ENCODE measurements at places on chromosomes 4 and X. TPM values are rescaled to one million over a fixed set of nuclear protein-coding genes. Genes with fewer than 3 reads are reported as not detected.
A peak's percentile ranks its signal among the peaks of the same experiment; 100 is the strongest.

The MSX1 gene
- total RNA-seq, result 22.8 TPM

- no peak overlapping the region for H3K4me3 ChIP-seq
- H3K27me3 ChIP-seq, result no peaks in the 10 kb centered on the region
- H3K27ac ChIP-seq, result no peak overlapping the region
- no peaks in the 10 kb centered on the region for H3K4me1 ChIP-seq
Observed at GRCh38 chrX:10087391-10087790, 69.4 kb upstream of the CLCN4 start.

DNA sequence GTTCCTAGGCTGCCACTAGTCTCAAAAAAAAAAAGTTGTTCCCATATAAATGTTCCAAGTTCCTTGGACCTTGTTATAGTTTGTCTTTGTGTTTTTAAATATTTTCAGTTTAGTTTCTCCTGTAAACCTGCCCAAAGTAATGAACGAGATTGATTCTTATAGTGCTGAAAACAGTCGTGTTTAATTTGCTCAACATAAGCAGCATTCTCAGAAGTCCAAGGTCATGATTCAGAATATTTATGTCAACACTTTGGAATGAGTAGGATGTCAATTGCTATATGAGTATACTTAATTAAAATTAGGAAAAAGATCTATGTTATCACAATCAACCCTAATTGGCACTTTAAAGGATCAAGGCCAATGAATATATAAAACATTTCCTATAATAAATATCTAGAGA is 510.9 kb downstream of the PPP4R3C start:
- DNase-seq, result no peak
- H3K27me3 ChIP-seq, result no peaks in the 10 kb centered on the region
- no peaks in the 10 kb centered on the region for H3K4me1 ChIP-seq
- H3K4me3 ChIP-seq, result no peak overlapping the region
- no peaks in the 10 kb centered on the region for H3K36me3 ChIP-seq
- no peak overlapping the region for H3K27ac ChIP-seq

- H3K4me3 ChIP-seq, result no peak overlapping the region
- DNase-seq, result no peak
- no peak overlapping the region for H3K27ac ChIP-seq
- no peaks in the 10 kb centered on the region for H3K27me3 ChIP-seq
- no peaks in the 10 kb centered on the region for H3K36me3 ChIP-seq
Observed at GRCh38 chrX:44072631-44073030, 99.4 kb upstream of the NDP start.

DNA sequence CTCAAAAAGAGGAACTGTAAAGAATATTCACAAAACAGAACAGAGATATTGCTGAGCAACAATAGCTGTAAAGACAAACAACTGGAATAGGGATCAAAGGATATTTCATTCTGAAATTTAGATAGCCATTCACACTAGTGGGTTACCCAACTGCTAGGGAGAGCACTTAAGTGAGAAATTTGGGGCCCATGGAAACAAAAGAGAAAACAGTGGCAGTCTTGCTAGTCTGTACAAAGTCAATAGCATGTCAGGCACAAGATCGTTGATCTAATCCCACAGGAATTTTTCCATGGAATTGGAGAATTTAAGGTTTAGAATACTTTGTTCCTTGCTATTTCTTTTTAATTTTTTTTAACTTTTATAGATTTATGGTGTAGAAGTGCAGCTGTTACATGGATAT is 467.0 kb downstream of the PCDH18 start:
- no peaks in the 10 kb centered on the region for H3K27me3 ChIP-seq
- H3K4me3 ChIP-seq, result no peak overlapping the region
- DNase-seq, result no peak
- no peaks in the 10 kb centered on the region for H3K4me1 ChIP-seq
- no peaks in the 10 kb centered on the region for H3K36me3 ChIP-seq
- no peak overlapping the region for H3K27ac ChIP-seq

The NUDT10 gene
- 3.8 TPM for total RNA-seq

DNA sequence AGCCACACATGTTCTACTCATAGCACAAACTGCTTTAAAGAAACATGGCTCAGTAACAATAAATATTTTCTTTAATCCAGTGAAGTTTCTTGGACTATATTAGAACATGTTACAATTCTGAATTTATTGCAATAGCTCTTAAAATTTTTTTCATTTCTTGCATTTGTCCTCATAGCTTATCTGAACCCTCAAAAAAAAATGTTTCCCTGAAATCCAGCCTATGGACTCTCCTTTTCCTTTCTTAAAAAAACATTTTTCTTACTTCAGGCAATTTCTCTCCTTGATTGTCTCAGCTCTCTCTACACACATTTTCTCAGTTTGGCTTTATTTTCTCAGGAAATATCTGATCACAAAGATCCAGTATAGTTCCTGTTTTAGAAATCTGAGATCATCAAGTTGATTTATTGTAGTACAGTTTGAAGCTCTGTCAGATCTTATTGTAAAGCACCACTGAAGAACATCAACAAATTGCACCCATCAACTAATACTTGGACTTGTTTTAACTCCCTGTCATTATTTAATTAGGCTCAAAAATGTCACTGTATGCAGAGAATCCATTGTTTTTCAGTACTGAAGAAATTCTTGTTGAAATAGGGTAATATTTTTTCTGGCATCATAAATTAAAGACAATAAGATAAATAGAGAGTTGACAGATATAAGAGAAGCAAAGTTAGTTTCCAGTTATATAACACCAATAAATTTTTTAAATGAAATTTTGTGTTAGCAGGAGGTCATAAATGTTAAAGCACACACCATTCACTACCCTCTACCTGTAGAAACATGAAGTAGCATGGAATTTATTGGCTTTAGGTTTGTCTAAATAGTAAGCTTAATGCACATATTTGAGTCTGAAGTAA is 317.7 kb downstream of the ARHGAP24 start:
- H3K27ac ChIP-seq, result peak overlapping the region; percentile 72
- no peaks in the 10 kb centered on the region for H3K4me1 ChIP-seq
- H3K36me3 ChIP-seq, result no peaks in the 10 kb centered on the region
- H3K4me3 ChIP-seq, result no peak overlapping the region

The ARMCX4 gene
- 27.8 TPM for total RNA-seq

The XPNPEP2 gene
- 4.4 TPM for total RNA-seq

DNA sequence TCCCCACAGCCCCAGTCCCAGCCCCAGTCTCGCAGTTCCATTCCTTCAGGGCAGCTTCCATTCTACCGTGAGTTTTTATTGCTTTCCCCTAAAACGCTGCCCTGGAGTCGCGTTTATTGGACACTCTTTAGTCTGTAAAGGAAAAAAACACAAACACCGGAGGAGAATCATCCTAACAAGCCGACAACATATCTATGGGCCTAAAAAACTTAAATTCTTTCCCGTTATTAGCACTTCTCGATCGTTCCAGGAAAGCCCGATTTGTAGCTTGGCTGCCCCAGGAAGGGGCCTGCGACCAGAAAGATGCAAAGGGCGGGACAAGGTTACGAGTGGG is 178.5 kb downstream of the CBR4 start:
- H3K4me3 ChIP-seq, result peak overlapping the region; percentile 98
- H3K27me3 ChIP-seq, result no peaks in the 10 kb centered on the region
- no peak for DNase-seq
- H3K4me1 ChIP-seq, result no peaks in the 10 kb centered on the region
- H3K27ac ChIP-seq, result peak overlapping the region; percentile 98
- no peaks in the 10 kb centered on the region for H3K36me3 ChIP-seq

- no peak overlapping the region for H3K4me3 ChIP-seq
- H3K27me3 ChIP-seq, result no peaks in the 10 kb centered on the region
- H3K36me3 ChIP-seq, result no peaks in the 10 kb centered on the region
- no peaks in the 10 kb centered on the region for H3K4me1 ChIP-seq
Observed at GRCh38 chr4:8607603-8608481, 15.3 kb downstream of the CPZ start.

GRCh38 chrX:19863212-19863856 is 24.1 kb downstream of the SH3KBP1 start:
- no peaks in the 10 kb centered on the region for H3K4me1 ChIP-seq
- no peaks in the 10 kb centered on the region for H3K27me3 ChIP-seq
- H3K36me3 ChIP-seq, result no peaks in the 10 kb centered on the region
- no peak overlapping the region for H3K4me3 ChIP-seq

The CXorf49 gene
- not detected for total RNA-seq

The UGT2B15 gene
- total RNA-seq, result not detected

DNA sequence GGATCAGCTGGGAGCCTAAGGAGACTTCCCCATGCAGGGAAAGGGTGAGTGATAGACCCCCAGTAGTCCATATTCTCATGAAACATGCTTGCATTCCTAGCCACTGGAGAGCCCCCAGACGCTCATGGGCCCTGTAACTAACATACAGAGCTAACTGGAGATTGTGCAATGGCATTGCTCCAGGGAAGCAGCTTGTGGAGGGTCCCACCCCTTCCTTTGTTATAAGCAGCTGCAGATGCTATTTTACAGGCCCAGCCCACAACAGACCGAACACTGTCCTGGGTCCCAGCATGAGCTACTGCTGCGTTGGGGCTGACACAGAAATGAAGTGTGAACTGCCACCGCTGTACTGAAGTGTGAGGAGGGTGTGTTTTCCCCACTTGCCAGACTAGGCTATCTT is 1465.7 kb upstream of the DIAPH2 start:
- no peak for DNase-seq
- no peaks in the 10 kb centered on the region for H3K27me3 ChIP-seq
- H3K36me3 ChIP-seq, result no peaks in the 10 kb centered on the region
- H3K27ac ChIP-seq, result no peak overlapping the region
- H3K4me1 ChIP-seq, result no peaks in the 10 kb centered on the region

GRCh38 chr4:2939383-2940243 is 23.6 kb downstream of the NOP14 start:
- H3K4me3 ChIP-seq, result no peak overlapping the region
- no peaks in the 10 kb centered on the region for H3K36me3 ChIP-seq
- no peaks in the 10 kb centered on the region for H3K4me1 ChIP-seq
- DNase-seq, result no peak

- H3K4me3 ChIP-seq, result no peak overlapping the region
- DNase-seq, result no peak
- H3K36me3 ChIP-seq, result no peaks in the 10 kb centered on the region
- H3K27ac ChIP-seq, result no peak overlapping the region
- H3K4me1 ChIP-seq, result no peaks in the 10 kb centered on the region
Observed at GRCh38 chrX:37879692-37880091, 32.3 kb upstream of the DYNLT3 start.

DNA sequence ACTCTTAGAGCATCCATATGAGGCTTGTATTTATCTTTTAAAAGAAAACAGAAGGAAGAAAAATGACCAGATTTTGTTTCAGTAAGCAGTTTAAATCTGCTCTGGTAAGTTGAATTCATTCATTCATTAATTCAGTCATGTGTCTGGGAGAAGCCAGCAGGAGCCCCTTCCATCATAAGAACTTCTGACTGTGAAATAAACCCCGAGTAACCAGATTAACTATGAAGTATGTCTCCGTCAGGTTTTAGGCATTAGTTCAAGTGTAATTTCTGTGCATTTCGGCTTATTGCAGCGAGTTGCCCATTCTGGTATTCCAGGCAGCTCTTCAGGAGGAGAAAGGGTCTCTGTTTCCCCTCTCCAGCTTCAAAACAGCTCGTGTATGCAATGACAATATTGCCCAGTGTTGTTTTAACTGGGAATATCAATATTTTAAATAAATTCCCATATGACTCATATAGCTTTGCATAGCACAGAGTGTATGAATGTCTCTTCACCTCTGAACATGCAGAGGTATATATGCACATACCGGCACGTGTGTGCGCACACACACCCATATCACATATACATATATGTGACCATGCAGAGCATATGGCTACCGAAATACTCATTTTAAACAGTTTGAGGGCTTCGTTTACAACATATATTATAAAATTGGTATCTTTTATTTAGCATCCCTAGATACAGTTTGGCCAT is 255.3 kb downstream of the BCOR start:
- H3K4me3 ChIP-seq, result no peak overlapping the region
- H3K4me1 ChIP-seq, result no peaks in the 10 kb centered on the region
- no peaks in the 10 kb centered on the region for H3K27me3 ChIP-seq
- H3K36me3 ChIP-seq, result no peaks in the 10 kb centered on the region
- H3K27ac ChIP-seq, result no peak overlapping the region
- no peak for DNase-seq

- DNase-seq, result no peak
- H3K4me1 ChIP-seq, result no peaks in the 10 kb centered on the region
- no peak overlapping the region for H3K27ac ChIP-seq
- H3K36me3 ChIP-seq, result no peaks in the 10 kb centered on the region
- no peaks in the 10 kb centered on the region for H3K27me3 ChIP-seq
- H3K4me3 ChIP-seq, result no peak overlapping the region
Observed at GRCh38 chr4:60223208-60223923, 976.8 kb upstream of the ADGRL3 start.

GRCh38 chr4:26484032-26484515 is 6.2 kb downstream of the CCKAR start:
- H3K4me3 ChIP-seq, result no peak overlapping the region
- H3K27ac ChIP-seq, result peak overlapping the region; percentile 85
- no peaks in the 10 kb centered on the region for H3K4me1 ChIP-seq
- H3K36me3 ChIP-seq, result no peaks in the 10 kb centered on the region

DNA sequence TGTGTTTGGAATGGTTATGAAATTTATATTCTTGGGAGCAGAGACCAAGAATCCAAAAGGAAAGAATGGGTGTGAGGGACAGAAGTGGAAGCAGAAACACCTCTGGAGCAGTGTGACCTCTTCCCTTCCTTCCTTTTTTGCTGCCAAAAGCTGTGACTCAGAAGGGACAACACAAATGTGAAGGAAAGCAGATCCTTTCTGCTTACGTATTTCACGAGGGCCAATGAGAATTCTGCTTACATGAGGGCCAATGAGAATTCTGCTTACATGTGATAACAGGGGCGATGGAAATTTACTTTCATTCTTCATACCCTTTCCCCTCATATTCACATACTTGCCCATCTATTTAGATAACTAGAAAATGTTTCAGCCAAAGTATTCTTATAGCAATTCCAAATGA is 404.6 kb downstream of the PRDM5 start:
- DNase-seq, result peak; percentile 50
- H3K27ac ChIP-seq, result peak overlapping the region; percentile 68
- no peaks in the 10 kb centered on the region for H3K27me3 ChIP-seq
- peak overlapping the region; percentile 2 for H3K4me3 ChIP-seq
- no peaks in the 10 kb centered on the region for H3K36me3 ChIP-seq
- H3K4me1 ChIP-seq, result peaks cover 4% of the 10 kb centered on the region

DNA sequence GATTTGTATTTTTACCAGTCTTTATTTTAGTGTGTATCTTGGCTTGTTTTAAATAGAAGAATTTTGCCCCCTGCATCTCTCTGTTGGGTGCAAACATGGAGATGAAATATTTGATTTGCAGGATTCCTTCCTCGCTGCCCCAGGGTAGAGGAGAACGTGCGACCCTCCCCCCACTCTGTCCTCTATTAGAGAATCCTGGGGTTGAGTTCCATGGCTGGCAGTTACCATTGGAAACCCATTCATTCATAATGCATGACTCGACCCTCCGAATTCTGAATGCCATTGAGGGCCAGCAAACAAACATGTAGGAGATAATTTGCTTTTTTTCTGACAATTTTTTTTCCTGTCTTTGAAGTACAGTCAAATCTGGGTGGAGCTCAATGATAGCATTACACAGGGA is 53.7 kb downstream of the TRIM2 start:
- no peaks in the 10 kb centered on the region for H3K27me3 ChIP-seq
- H3K27ac ChIP-seq, result no peak overlapping the region
- no peak for DNase-seq
- no peak overlapping the region for H3K4me3 ChIP-seq

GRCh38 chr4:142465526-142465925 is 380.6 kb downstream of the INPP4B start:
- no peak overlapping the region for H3K27ac ChIP-seq
- H3K36me3 ChIP-seq, result no peaks in the 10 kb centered on the region
- no peaks in the 10 kb centered on the region for H3K27me3 ChIP-seq
- H3K4me3 ChIP-seq, result no peak overlapping the region
- no peak for DNase-seq

The NALF2 gene
- not detected for total RNA-seq

- no peak for DNase-seq
- H3K36me3 ChIP-seq, result no peaks in the 10 kb centered on the region
- H3K27me3 ChIP-seq, result no peaks in the 10 kb centered on the region
- no peak overlapping the region for H3K4me3 ChIP-seq
Observed at GRCh38 chr4:74598611-74599325, 153.8 kb downstream of the AREG start.

All from uterus (tissue), 4 donors.